ENCODE measurements at places on chromosomes 11 and 22. TPM values are rescaled to one million over a fixed set of nuclear protein-coding genes. Genes with fewer than 3 reads are reported as not detected.

Gene HIKESHI
- 14.4 TPM for total RNA-seq

Gene PAMR1
- 0.92 TPM for total RNA-seq

Gene IRAG1
- 1.8 TPM for total RNA-seq

GRCh38 chr22:44363013-44363979, 50.5 kb upstream of the SHISAL1 start:
- no peaks in the 10 kb centered on the region for H3K4me1 ChIP-seq
- peak; percentile 64 for DNase-seq
- H3K27me3 ChIP-seq, result no peaks in the 10 kb centered on the region
- no peaks in the 10 kb centered on the region for H3K36me3 ChIP-seq

- H3K27ac ChIP-seq, result no peak overlapping the region
- no peaks in the 10 kb centered on the region for H3K36me3 ChIP-seq
- H3K27me3 ChIP-seq, result no peaks in the 10 kb centered on the region
- DNase-seq, result no peak
- H3K4me3 ChIP-seq, result no peak overlapping the region
- H3K4me1 ChIP-seq, result peaks cover 5% of the 10 kb centered on the region
These were observed 72.9 kb upstream of the OR5AN1 start for GRCh38 chr11:59285716-59286260.

- peaks cover 4% of the 10 kb centered on the region for H3K27me3 ChIP-seq
- H3K36me3 ChIP-seq, result no peaks in the 10 kb centered on the region
- H3K4me1 ChIP-seq, result no peaks in the 10 kb centered on the region
- no peak for DNase-seq
- H3K27ac ChIP-seq, result no peak overlapping the region
These were observed 34.9 kb downstream of the JRKL start for GRCh38 chr11:96424693-96425092.

DNA sequence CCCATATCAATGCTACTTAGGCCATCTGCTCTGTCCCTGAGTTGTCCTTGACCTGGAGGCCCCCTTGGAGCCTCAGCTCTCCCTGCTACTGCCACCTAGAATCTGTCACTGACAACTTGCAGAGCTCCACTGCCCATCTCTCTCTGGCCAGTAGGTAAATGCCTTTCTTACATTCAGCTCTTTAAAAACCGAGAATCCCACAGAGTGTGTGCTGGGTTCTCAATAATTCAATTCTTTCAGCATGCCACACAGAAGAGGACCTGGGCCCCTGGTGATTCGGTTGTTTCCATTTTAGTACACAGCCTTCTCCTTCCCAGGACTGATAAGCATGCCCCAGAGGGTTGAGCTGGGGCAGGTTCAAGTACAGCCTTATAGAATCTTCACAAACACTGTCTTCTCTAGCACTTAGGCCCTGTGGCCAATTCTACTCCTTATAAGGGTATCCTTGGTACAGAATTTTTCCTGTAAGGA, 22.0 kb upstream of the IPO7 start:
- H3K4me3 ChIP-seq, result no peak overlapping the region
- H3K4me1 ChIP-seq, result no peaks in the 10 kb centered on the region
- no peaks in the 10 kb centered on the region for H3K36me3 ChIP-seq
- no peak overlapping the region for H3K27ac ChIP-seq
- H3K27me3 ChIP-seq, result no peaks in the 10 kb centered on the region

DNA sequence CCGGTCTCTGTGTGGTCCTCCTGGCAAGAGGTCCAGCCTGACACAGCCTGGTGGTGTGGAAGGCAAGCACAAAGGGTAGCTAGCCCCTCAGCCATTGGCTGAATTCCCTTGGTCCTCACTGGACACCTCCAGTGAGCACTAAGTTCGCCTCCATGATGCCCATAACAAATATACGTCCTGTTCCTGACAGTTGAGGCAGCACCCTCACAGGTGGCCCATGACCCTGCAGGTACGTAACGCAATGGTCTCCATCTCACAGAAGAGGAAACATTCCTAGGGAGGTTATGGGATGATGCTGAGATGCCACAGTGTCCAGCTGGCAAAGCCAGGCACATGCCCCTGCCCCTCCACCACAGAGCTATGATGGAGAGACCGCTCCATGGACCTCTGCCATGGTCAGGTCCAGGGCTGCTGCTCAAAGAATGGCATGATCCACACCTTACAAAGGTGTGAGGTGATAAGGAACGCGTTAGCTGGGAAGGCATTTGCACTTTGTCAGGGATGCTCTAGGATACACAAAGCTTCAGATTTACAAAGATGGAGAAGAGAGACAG, 1.4 kb upstream of the GNAZ start:
- H3K27me3 ChIP-seq, result no peaks in the 10 kb centered on the region
- H3K36me3 ChIP-seq, result no peaks in the 10 kb centered on the region
- DNase-seq, result no peak

DNA sequence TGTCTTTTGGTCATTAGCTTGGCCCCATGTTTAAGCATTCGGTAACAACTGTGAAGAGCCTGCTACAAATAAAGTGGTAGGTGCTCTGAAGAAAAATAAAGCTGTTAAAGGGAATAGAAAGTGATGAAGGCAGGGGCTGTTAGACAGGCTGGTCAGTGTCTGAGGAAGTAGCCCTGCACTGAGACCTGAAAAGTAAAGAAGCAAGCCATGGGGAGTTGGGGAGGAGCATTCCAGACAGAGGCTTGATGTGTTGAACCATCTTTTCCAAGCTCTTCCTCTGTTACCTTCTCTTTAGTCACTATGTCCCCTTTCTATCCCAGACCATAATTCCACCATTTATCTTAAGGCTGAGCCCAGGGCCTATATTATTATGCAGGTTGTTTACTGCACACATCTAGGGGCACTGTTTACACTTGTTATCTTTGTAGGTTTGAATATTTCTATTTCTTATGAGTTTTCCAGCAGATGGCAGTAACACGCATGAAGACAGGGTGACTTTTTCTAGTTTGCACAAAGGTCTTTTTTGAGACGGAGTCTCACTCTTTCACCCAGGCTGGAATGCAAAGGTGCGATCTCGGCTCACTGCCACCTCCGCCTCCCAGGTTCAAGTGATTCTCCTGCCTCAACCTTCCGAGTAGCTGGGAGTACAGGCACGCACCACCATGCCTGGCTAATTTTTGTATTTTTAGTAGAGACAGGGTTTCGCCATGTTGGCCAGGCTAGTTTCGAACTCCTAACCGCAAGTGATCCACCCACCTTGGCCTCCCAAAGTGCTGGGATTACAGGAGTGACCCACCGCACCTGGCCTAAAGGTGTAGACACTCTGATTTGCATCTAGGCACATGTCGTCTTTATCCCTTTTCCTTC, 23.0 kb downstream of the ZFTA start:
- H3K27me3 ChIP-seq, result no peaks in the 10 kb centered on the region
- H3K4me1 ChIP-seq, result peaks cover 3% of the 10 kb centered on the region
- no peaks in the 10 kb centered on the region for H3K36me3 ChIP-seq
- no peak overlapping the region for H3K27ac ChIP-seq
